NCI-H1417 (cell line): ENCODE measurements at places on chromosomes 3 and 15.

DNA sequence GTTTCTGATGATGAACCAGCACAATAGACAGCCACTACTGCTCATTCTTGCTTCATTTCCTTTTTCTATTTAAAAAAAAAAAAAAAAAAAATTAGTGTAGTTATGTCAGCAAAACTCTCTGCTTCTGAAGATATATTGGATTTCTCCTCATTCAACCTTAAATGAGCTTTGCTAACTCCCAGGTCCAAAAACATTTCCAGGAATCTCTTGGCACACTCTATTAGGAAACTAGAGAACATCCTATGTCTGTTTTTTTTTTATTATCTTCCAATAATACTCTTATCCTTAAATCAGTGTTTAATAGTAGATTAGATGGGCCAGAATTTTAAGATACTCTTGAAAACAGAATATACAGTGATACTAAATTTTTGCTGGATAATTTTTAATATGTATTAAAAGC, 398.0 kb downstream of the NAALADL2 start:
- DNase-seq = no peak

DNA sequence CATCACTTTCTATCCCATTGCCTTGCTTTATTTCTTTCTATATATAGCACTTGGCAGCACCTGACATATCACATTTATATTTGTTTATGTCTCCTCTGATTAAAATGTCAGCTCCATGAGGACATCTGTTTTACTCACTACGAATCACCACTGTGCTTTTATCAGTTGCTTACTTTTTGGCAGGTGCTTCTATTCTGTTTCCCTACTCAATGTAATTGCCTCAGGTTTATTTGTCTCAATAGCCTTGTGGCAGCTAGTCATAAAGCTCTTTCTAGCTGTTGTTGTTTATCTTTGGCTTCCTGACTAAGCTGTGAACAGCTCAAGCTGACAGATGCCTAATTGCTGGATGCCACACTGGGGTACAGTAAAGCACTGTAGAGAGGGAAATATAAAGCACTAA, 85.5 kb downstream of the VPS13C start:
- no peak for DNase-seq

GRCh38 chr3:15477951-15478639, 43.4 kb downstream of the COLQ start:
- DNase-seq = peak; percentile 6

DNA sequence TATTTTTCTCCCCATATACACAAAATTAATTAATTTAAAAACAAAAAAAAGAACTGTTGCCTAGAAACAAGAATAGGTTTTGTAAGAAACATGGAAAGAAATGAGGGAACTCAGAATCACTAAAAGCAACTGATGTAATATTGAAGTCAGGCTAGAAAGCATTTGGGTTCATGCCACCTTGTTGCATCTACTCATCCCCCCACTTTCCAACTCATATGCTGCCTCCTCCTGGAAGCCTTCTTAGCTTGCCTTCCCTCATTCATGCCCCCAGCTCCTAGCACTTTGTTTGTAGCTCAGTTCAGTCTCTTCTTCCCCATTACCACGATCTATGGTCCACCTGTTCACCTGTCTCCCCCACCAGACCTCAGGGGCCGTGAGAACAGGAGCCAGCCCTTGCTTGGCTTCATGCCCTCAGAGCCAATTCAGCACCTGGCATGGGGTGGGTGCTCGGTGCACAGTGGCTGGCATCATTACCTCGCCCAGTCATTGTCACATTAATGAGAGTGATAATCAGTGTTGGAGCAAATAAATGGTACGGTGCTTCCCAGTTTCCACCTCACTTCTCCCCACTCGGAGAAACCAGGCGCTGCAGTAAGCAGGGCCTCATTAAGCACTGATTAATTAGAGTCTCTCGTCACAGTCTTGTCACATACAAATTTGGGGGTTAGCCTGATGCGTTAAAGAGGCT, 62.4 kb upstream of the SLC6A1 start:
- no peak for DNase-seq

- DNase-seq = no peak
Measured at GRCh38 chr15:87118435-87118834, 1038.8 kb downstream of the AGBL1 start.

DNA sequence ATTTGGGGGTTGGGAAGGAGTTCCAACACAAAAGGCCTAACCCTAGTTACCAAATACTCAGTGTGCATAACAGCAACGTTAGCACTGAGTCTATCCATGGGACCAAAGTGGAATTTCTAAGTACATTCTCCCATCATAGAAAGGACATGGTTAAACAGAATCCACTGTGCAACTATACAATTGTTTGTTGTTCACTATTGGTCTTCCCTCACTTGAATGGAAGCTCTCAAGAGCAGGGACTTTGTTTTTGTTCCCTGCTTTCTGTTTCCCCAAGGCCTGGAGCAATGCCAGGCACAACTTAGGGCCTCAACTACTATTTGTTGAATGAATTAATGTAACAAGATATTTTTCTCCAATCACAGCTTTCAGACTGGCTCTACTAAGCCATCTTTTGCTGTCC, 25.6 kb downstream of the COL8A1 start:
- no peak for DNase-seq

DNA sequence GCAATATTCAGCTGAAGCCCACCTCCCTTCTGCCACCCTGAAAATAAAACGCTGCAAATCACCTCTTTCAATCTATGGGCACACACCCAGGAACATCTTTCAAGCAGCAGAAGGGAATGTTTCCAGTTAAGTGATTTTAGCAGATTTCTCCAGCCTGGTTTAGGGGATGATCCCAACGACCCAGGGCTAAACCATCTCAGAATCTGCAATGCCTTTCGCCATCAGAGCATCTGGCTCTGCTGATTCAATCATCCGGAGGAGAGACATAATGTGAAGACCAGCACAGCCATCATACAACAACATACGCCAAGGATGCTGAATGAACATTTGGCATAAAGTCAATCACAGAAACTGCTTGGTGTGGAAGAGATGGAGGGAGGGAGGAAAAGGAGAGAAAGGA, 15.5 kb upstream of the LRRN1 start:
- DNase-seq = no peak

DNA sequence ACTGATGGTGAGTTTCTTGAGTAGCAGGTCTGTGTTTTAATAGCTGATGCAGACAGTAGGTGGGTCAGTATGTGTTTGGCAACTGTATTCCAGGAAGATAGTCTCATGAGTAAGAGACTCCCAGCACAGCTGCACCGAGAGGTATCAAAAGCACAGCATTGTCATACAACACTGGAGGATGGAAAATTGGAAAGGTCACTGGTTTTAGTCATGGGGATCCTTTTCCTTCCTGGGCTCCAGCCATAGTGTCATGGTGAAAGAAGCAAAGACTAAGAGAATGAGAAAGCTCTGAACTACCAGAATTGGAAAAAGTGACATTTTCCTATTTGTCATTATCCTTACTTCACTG, 61.5 kb downstream of the P3H2 start:
- no peak for DNase-seq

DNA sequence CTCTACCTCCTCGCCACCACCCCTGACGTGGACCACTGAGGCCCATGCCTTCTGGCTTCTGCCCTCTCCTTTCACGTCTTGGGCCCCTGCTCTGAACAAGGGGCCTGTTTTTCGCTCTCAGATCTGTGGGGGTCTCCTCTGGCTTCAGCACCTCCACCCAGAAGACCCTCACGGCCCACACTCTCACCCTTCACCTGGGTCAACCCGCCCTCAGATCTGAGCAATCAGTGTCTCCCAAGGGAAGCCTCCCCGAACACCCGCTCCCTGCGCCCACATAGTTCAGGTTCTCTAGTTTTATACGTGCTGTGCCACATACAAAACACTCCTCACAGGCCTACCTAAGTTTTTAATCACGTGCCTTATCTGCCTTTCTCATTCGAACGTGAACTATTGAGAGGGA, 48.2 kb upstream of the SMAD6 start:
- DNase-seq = no peak
